ENCODE measurements at places on chromosomes 12 and 14.
A peak's percentile ranks its signal among the peaks of the same experiment; 100 is the strongest.

GRCh38 chr14:75714991-75715390 lies 53.9 kb downstream of the TTLL5 start:
- no peak for DNase-seq

DNA sequence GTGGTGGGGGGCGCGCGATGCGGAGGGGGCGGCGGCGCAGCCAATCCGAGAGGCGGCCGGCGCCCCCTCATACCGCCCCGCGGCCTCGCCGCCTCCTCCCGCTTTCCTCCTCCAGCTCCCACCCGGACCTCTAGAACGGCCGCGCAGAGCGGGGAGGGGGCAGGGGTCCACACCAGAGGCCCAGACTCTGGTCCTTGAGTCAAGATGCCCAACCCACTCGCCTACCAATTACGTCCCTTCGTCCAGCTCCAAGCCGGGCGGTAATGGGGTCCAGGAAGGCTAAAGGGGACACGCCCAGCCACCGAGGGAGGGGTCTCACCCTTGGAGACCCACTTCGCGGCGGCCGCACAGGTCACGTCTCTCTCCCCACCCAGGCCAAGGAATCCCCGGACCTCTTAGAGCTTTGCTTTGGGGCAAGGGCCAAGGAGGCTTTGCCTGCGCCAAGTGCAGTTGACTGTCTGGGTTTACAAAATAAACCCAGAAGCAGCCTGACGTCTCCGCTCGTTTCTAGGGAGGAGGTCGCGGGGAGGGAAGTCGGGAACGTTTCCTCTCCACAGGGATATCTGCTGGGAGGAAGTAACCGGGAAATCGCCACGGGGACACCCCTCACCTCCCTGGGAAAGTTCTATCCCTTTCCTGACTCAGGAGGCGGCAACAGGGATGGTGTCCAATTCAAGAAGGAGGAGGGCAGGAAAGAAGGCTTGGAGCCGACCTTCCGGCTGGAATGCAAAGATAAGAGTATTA lies 394 bp upstream of the AMIGO2 start:
- no peak for DNase-seq

- DNase-seq = no peak
Measured at GRCh38 chr12:123696646-123697045, 15.5 kb upstream of the ATP6V0A2 start.

DNA sequence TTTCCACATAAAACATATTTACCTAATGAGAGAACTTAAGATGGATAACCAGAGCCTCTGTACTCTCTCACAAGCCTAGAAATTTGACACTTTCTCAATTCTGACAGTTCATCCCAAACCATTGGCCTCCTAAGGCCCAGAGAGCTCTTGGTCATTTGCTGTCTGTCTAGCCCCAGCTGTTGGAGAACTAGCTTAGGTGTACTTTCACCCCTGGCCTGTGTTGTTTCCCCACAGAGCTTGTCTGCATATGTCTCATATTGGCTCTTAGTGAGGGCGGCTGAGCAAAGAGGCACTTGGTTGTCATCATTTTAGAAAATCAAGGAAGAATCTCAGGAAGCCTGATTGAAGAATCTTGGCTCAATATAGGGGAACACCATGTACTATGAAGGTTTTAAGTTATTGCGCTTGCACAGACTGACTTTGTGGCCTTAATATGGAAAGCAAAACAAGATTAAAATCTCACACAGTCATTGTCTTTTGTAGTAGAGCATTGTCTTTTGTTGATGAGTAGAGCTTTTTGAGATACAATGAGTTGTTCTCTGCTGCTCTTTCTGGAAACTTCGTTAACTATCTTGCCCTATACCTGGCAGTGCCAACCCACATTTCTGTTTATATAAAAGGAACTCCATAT lies 324.6 kb downstream of the RAD51B start:
- no peak for DNase-seq

- peak; percentile 72 for DNase-seq
Measured at GRCh38 chr12:24798335-24798734, 150.6 kb downstream of the BCAT1 start.

DNA sequence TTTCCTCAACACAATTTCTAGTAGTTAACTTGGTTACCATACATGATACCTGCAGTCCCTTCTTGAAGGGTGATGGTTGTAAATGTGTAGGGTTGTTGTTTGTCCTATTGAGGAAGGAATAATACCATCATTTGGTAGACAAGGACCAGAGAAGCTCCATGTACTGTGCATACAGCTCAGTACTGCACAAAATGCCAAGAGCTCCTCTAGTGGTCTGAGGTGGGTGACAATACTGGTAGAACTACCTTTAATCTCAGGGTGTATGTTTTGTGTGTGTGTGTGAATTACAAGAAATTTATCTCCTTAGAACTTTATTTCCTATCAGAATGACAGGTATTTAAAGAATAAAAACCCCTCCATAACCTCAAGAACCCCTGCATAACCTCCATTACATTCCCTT lies 575.3 kb downstream of the TMTC2 start:
- DNase-seq = no peak

GRCh38 chr14:90419200-90419599 lies 22.4 kb downstream of the CALM1 start:
- DNase-seq = no peak

DNA sequence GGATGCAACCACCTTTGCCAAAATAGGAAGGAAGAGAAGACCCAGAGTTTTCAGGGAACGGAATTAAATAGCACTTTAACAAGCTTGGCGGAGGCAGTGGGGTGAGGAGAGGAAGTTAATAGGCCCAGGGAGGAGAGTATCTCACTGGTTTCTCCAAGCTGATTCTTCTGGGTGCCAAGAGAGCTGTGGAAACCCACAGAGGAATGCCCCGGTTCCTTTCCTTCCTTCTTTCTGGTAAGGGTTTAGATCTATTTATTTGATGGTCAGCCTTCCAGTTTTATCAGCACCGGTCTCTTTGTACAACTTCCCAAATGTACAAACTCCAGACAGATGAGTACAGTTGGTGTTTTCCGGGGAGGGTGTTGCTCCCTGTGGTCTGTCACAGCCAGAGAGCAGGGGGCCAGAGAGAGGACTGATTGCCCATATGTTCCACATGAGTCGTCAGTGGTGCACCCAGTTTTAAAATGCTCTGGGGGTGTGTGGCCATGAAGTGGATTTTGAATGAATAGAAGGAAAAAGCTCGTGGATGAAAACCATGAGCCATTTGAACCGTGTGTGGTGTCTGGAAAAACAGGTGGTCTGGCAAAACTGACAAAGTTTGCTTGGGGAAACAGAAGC lies 26.6 kb downstream of the PRKCH start:
- DNase-seq = peak; percentile 51

GRCh38 chr12:24080465-24080864 lies 131.0 kb upstream of the SOX5 start:
- no peak for DNase-seq

DNA sequence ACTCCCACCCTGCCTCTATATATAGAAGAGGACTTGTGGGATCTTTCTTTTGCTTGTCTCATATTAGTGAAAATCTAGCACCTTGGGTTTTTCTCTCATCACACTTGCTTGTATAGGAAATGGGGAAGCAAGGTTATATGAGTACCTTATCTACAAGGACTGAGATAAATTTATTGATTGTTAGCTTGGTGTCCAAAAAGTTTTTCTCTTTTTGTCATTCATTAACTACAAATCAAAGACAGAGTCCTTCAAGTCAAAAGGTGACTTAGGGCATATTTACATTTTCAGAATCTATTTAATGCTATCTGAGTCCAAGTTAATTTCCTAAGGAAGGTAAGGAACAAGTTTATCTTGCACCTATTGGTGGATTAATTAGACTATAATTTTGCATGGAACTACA lies 92.7 kb downstream of the SNAPC1 start:
- DNase-seq = no peak

DNA sequence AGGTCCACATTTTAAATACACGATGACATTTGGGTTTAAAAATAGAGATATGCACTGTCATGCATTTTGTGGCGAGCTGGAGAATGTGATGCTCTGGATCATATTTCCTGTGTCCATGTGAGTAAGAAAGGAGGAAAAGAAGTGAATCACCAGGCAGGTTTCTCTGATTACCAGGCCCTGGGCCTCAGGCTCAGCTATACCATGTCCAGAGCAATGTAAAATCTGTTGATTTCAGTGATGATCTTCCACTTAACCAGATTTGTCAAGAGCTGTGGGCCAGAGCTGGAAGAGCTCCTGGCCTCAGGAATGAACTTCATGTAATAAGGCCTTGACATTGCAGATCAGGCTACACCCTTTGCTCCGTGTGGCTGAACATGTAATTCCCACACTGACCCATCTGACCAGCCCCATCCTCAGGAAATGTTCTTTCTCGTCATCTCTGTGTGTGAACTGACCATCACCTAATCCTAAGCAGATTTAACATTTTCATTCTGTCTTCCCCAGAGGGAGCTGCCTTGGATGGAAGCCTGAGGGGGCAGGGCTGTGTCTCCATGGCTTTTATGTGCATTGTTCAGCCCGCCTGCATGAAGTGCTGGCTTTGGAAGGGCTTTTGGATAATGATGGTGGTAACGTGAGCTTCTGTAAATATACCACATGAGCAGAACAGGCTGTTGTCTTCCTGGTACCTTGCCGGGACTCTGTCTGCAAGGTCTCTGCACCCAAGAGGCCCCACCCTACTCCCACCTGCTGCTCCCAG lies 54.5 kb downstream of the CRACR2A start:
- DNase-seq = no peak

GRCh38 chr12:67988601-67989021 lies 636 bp upstream of the IFNG-AS1 start:
- no peak for DNase-seq

GRCh38 chr12:107207931-107208525 lies 114.7 kb upstream of the CRY1 start:
- no peak for DNase-seq

GRCh38 chr12:10783252-10783651 lies 19.2 kb downstream of the TAS2R7 start:
- DNase-seq = no peak

DNA sequence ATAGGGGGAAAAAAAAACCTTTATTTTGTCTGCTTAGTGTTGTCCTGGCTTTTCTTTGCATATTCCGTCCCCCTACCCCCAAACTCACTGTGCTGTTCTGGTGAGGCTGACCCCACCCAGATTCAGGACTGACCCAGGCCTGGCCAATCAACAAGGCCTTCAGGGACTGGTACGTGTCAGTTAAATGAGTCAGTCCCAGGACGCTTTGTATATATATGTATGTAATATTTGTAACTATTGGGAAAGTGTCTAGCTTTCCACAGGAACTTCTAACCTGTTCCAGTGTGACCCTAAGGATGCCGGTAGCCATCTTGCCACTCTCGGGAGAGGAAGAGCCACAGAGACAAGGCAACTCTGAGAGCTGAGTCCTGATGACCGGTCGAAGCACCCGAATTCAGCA lies 107.4 kb downstream of the VCPKMT start:
- DNase-seq = no peak

DNA sequence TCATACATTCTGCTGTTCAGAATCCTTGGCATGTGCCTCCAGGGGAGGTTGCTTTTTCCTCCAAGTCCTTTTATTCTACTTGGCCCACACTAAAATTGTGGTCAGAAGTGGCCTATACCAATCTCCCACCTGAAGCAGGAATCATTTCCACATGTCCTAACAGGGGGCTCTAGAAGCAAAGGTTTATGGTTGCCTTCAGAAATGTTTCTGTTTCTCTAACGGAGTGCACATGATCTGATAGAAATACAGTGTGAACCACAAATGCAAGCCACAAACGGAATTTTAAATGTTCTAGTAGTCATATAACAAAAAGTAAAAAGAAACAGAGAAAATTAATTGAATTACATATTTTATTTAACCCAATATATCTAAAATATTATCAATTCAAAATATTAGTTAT lies 4.0 kb downstream of the PTGER2 start:
- no peak for DNase-seq

DNA sequence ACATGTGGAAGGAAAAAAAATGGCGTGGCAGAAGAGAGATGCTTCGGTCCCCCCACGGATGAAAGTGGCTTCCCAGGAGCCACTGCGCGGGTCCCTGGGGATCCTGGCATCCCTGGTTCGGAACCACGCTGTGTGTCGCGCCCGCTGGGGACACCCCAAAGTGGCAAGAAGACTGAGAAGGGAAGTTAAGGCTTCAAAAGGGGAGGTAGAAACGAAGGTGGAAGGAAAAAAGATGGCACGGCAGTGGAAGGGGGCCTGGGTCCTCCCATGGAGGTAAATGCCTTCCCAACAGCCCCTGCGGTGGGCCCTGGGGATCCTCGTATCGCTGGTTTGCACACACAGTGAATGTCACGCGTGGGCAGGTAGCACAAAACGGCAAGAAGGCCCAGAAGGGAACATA lies 281.7 kb downstream of the ALG10 start:
- DNase-seq = no peak

GRCh38 chr14:99192830-99193229 lies 79.2 kb downstream of the BCL11B start:
- DNase-seq = no peak

- no peak for DNase-seq
Measured at GRCh38 chr14:50342221-50343078, 30.3 kb downstream of the DMAC2L start.

- DNase-seq = no peak
Measured at GRCh38 chr12:3945671-3946070, 72.5 kb upstream of the PARP11 start.

GRCh38 chr12:104356231-104357115 lies 52.9 kb downstream of the EID3 start:
- DNase-seq = no peak

GRCh38 chr12:93857279-93857938 lies 180.2 kb downstream of the CRADD start:
- peak; percentile 51 for DNase-seq

DNA sequence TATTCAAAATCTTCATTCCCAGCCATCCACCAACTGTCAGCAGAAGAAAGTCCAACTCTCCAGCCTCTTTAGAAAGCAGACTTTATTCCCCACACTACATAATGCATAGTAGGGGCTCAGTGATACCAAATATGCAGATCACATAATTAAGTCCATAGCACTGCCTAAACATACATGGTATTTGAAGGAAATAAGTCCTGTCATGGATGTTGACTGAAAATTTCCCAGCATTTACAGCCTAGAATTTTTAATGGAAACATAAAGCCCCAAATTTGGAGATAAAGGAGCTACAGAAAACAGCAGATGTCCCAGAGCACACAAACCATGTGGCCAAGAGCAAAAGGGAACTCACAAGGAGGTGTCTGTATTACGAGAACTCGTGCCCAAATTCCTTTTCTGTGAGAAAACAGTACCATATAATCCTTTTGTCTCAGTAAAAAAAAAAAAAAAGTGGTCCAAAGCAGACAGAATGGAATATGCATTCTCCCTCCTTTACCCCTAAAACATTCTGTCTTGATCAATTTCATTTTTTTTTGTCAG lies 920.5 kb downstream of the NRXN3 start:
- no peak for DNase-seq

GRCh38 chr12:24719293-24719721 lies 229.6 kb downstream of the BCAT1 start:
- no peak for DNase-seq

Measured in MV-4-11 (cell line).